ENCODE measurements at places on chromosomes 12 and 14. TPM values are rescaled to one million over a fixed set of nuclear protein-coding genes. Genes with fewer than 3 reads are reported as not detected.
A peak's percentile ranks its signal among the peaks of the same experiment; 100 is the strongest.

The LHX5 gene
- total RNA-seq: not detected

The MGP gene
- total RNA-seq: 6,234 TPM

DNA sequence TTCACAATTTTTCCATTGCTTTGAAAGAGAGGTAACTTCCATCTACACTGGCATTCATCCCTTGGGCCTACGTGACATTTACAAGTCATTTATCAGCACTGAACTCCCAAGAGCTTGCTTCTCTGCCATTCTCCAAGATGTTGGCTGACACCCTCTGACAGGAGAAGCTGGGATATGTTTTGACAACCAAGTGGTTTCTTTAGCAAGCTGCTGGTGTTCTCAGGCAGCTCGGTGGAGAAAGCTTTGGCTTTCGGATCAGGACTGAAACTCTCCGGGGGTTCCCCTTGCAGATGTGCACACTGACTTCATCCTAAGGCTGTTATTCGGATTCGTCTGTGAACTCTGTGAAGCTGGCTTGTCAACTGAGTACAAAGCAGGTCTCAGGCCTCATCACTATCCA, 15.7 kb downstream of the KCNA5 start:
- peak overlapping the region; percentile 74 for H3K27ac ChIP-seq
- no peaks in the 10 kb centered on the region for H3K27me3 ChIP-seq
- H3K4me1 ChIP-seq: peaks cover 17% of the 10 kb centered on the region
- DNase-seq: no peak
- H3K36me3 ChIP-seq: no peaks in the 10 kb centered on the region
- no peak overlapping the region for H3K4me3 ChIP-seq

GRCh38 chr12:93380480-93381121, 2.9 kb downstream of the NUDT4 start:
- H3K27me3 ChIP-seq: no peaks in the 10 kb centered on the region
- peak overlapping the region; percentile 91 for H3K27ac ChIP-seq
- no peaks in the 10 kb centered on the region for H3K36me3 ChIP-seq
- peak overlapping the region; percentile 86 for H3K4me3 ChIP-seq

DNA sequence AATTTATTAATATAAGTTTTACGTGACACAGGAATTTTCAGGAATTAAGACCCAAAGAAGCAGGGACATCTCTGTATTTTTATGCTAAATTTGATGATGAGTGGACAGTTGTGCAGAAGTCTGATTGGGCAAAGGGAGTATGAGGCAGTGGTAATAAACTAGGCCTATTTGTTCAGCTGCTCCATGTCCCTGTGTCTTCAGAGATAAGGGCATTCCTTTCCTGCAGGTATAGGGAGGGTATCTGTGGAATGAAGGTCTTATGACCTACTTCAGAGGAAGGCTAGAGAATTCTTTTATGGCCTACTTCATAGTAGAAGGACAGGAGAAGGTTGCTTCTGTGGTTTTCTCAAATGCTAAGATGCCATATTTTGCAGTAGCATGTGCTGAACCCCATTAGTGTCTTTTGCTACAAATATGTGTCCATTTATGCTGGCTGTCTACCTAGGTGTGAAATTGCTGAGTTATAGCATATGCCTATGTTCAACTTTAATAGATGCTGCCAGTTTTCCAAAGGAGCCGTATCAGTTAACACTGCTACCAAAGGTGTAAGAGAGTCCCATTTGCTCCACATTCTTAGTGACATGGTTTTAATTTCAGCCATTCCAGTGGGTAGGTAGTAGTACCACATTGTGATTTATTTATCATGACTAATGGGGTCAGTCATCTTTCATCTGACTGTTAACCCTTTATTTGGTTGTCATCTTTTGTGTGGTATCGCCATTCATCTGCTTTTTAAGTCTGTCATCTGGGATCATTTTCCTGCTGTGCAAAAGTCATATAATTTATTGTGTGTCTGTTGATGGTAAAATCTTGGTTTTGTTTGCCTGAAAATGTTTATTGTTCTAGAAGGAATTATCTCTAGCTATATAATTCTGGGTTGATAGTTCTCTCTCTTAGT, 410.7 kb upstream of the RGS6 start:
- H3K27me3 ChIP-seq: no peaks in the 10 kb centered on the region
- H3K4me1 ChIP-seq: no peaks in the 10 kb centered on the region
- H3K36me3 ChIP-seq: no peaks in the 10 kb centered on the region
- H3K4me3 ChIP-seq: no peak overlapping the region

DNA sequence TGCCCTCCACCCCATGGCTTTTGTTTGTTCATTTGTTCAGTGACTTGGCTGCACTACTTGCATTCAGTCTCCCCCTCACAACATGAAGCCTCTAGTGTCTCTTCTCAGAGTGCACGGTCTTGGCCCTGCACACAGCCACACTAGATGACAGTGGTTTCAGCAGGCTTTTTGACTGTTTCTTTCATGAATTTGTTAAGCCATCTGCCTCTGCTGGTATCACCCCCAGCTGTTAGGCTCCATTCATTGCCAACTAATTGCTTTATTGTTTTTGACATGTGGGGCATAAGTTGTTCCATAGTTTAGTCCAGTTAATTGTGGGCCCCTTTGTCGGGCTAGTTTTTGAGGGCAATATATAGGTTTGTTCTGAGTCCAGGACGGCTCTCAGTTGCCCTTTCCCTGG, 18.8 kb downstream of the OS9 start:
- H3K36me3 ChIP-seq: peaks cover 41% of the 10 kb centered on the region
- no peak overlapping the region for H3K4me3 ChIP-seq
- H3K27me3 ChIP-seq: no peaks in the 10 kb centered on the region
- no peaks in the 10 kb centered on the region for H3K4me1 ChIP-seq

DNA sequence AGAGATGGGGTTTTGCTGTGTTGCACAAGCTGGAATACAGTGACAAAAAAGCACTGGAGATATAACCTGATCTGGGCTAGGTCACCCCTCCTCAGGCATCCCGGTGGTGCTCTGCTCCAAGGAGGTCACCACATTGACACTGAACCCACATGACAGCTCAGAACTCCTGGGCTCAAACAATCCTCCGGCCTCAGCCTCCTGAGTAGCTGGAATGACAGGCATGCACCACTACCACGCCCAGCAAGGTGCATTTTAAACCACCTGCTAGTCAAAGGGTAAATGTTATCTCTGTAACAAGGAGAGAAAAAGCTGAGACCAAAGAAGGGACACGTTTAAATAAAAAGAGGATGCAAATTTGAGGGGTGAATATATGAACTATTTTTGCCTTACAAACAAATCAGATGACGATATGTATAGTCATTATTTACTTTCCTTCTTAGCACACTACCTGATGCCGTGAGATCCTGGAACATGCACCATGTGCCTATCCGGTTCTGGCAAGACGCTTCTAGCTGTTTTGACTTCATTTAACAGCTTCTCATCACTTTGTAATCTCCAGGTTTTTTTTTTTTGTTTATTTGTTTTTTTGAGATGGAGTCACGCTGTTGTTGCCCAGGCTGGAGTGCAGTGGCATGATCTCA, 135.1 kb downstream of the PPM1H start:
- H3K27me3 ChIP-seq: no peaks in the 10 kb centered on the region
- no peaks in the 10 kb centered on the region for H3K4me1 ChIP-seq
- no peak overlapping the region for H3K27ac ChIP-seq
- no peak overlapping the region for H3K4me3 ChIP-seq

All from thoracic aorta (tissue), 2 donors.